ENCODE measurements at places on chromosomes 4 and X.

DNA sequence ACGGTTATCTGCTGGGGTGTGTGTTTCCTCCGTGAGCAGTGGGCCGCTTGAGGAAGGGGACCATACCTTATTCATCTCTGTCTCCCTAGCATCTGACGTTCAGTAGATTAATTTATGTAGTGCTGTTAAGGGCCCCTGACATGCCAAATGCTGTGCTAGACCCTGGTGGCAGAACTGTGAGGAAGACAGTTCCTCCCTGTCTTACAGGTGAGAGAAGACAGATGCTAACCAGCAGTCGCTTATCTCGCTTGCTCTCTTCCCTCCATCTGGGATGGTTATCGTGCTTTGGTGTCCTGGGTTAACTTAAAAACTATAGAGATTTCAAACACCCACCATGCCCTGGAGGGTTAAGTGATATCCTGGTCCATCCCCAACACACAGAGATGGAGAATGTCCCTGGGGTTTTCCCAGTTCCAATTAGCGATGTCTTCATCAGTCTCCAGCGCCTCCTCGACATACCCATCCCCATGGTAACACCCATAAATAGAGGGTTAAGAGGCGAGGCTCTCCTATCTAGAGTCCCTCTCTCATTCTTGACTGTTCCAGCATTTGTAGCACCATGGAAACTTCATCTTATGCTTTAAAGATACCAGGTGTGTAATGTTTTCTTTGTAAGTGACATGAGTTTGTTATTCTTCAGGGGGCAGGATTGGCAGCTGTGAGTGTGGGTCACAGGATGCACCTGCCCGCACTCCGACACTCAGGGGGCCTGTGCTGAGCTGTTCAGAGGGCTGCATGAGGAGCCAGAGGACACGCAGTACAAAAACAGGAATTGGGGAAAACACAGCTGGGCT, 135.2 kb downstream of the STK32B start:
- H3K27me3 ChIP-seq: no peaks in the 10 kb centered on the region
- H3K27ac ChIP-seq: no peak overlapping the region
- no peaks in the 10 kb centered on the region for H3K36me3 ChIP-seq
- no peaks in the 10 kb centered on the region for H3K4me1 ChIP-seq
- H3K4me3 ChIP-seq: no peak overlapping the region

- no peaks in the 10 kb centered on the region for H3K27me3 ChIP-seq
- no peaks in the 10 kb centered on the region for H3K4me1 ChIP-seq
- H3K36me3 ChIP-seq: peaks cover 48% of the 10 kb centered on the region
These were observed 12.3 kb downstream of the USP11 start for GRCh38 chrX:47245156-47245555.

GRCh38 chr4:101596781-101597552, 193.6 kb upstream of the BANK1 start:
- no peak overlapping the region for H3K4me3 ChIP-seq
- H3K27ac ChIP-seq: no peak overlapping the region
- no peaks in the 10 kb centered on the region for H3K27me3 ChIP-seq
- peak; percentile 71 for ATAC-seq
- H3K4me1 ChIP-seq: peaks cover 15% of the 10 kb centered on the region

GRCh38 chrX:84248226-84248625, 60.2 kb upstream of the RPS6KA6 start:
- H3K36me3 ChIP-seq: no peaks in the 10 kb centered on the region
- no peak for ATAC-seq
- H3K27ac ChIP-seq: no peak overlapping the region
- H3K27me3 ChIP-seq: no peaks in the 10 kb centered on the region

GRCh38 chr4:8896071-8896470, 24.4 kb upstream of the HMX1 start:
- H3K36me3 ChIP-seq: no peaks in the 10 kb centered on the region
- no peak for ATAC-seq
- peaks cover 5% of the 10 kb centered on the region for H3K4me1 ChIP-seq
- no peak overlapping the region for H3K4me3 ChIP-seq
- H3K27ac ChIP-seq: no peak overlapping the region

GRCh38 chr4:108337923-108338322, 169.2 kb upstream of the LEF1 start:
- no peaks in the 10 kb centered on the region for H3K4me1 ChIP-seq
- H3K27me3 ChIP-seq: no peaks in the 10 kb centered on the region
- ATAC-seq: no peak
- no peak overlapping the region for H3K4me3 ChIP-seq
- H3K36me3 ChIP-seq: no peaks in the 10 kb centered on the region

DNA sequence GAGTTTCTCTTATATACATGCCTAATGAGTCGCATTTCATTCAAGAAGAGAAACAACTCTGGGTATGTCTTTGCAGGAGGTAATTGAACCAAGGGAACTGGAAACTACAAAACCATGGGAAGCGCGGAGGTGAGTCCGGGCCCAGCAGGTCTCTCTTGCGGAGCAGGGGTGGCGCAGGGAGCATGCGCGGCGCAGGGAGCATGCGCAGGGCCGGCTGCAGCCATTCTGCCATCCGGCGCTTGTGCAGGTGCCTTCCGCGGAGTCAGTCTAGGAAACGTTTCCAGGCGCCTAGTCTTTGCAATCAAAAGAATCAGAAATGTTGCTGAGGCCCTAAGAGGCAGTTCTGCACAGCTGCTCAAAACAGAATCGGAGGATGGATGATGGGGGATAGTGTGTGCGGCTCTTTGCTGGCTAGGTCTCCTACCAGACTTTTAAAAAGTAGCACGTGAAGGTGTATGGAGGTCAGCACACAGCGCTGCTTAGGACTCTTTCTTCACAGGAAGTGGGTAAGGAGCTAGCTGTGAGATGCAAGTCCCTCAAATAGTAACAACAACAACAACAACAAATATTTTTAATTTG, 433.8 kb upstream of the FAT1 start:
- H3K4me1 ChIP-seq: no peaks in the 10 kb centered on the region
- no peaks in the 10 kb centered on the region for H3K36me3 ChIP-seq
- no peak for ATAC-seq
- H3K27ac ChIP-seq: no peak overlapping the region

GRCh38 chrX:130125091-130125874, 15.0 kb upstream of the ELF4 start:
- H3K36me3 ChIP-seq: peaks cover 15% of the 10 kb centered on the region
- H3K27me3 ChIP-seq: no peaks in the 10 kb centered on the region
- no peak for ATAC-seq
- H3K4me1 ChIP-seq: peaks cover 2% of the 10 kb centered on the region
- no peak overlapping the region for H3K27ac ChIP-seq
- H3K4me3 ChIP-seq: no peak overlapping the region

DNA sequence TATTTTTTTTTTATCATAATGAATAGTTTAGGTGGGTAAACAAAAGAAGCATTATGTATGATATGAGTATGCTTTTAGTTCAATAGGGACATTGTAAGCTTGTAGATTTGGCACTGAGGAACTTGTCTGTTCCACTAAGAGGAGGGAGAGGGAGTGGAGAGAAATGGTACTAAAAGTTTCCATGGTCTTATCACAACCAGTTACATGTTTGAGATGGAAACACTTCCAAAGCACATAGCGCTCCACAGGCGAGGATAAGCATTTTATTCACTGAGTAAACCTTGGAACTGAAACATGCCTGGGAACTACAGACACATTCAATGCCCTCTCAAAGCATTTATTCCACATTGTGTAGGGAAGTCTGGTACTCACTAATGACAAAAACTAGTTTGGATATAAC, 15.5 kb downstream of the MYOZ2 start:
- no peak overlapping the region for H3K27ac ChIP-seq
- no peaks in the 10 kb centered on the region for H3K36me3 ChIP-seq
- no peak overlapping the region for H3K4me3 ChIP-seq
- ATAC-seq: no peak
- H3K4me1 ChIP-seq: peaks cover 3% of the 10 kb centered on the region

DNA sequence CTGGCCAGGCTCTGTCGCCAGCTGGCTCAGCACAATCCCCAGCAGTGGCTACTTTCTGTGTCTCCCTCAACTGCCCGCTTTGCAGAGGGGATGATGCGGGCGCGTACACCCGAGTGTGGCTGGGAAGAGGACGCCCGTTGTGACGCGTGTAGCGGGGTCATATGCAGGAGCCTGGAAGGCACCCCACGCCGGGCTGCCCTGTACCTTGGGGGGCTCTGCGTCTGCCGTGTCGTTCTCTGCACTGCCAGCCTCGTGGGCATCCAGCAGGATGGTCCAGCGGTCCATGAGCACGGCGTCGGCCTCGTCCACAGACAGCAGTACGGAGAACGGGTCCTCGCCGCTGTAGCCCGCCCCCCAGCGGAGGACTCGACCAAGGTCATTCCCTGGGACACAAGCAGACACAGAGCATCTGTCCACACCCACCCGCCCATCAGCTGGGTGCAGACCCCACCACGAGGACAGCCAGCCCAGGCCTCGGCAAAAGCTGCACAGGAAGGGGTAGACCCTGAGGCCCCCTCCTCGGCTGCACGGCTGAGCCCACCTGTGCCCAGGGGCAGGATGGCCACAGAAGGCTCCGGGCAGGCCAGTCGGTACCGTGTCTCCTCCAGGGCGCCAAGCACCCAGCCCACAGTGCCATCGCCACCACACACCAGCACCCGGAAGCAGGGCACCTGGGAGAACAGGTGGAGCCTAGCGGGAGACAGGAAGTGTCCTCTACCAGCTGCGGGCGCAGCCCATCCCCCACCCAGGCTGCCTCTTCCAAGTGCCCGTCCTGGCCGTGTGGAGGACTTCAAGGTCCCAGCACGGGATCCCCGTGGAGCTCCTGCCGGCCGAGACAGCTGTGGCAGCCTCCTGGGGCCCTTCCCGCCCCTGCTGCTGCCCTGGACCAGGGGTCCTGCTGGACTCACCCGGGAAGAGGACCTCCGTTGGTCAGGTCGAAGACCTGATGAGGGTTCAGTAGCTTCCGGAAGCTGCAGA, 10.8 kb downstream of the DGKQ start:
- H3K4me3 ChIP-seq: no peak overlapping the region
- H3K4me1 ChIP-seq: no peaks in the 10 kb centered on the region
- peaks cover 25% of the 10 kb centered on the region for H3K36me3 ChIP-seq

- no peaks in the 10 kb centered on the region for H3K36me3 ChIP-seq
- no peaks in the 10 kb centered on the region for H3K4me1 ChIP-seq
- peaks cover 8% of the 10 kb centered on the region for H3K27me3 ChIP-seq
- H3K4me3 ChIP-seq: no peak overlapping the region
These were observed 45.8 kb downstream of the MGST2 start for GRCh38 chr4:139711461-139711860.

GRCh38 chr4:1399508-1400190, 6.6 kb downstream of the NKX1-1 start:
- peaks cover 13% of the 10 kb centered on the region for H3K36me3 ChIP-seq
- no peaks in the 10 kb centered on the region for H3K4me1 ChIP-seq
- no peak overlapping the region for H3K27ac ChIP-seq
- H3K4me3 ChIP-seq: no peak overlapping the region
- peaks cover 46% of the 10 kb centered on the region for H3K27me3 ChIP-seq
- ATAC-seq: no peak

GRCh38 chr4:55247521-55247920, 98.5 kb upstream of the SRD5A3 start:
- no peak for ATAC-seq
- H3K27me3 ChIP-seq: peaks cover 9% of the 10 kb centered on the region
- H3K4me1 ChIP-seq: no peaks in the 10 kb centered on the region
- H3K4me3 ChIP-seq: no peak overlapping the region

GRCh38 chr4:1356181-1356998, 9.4 kb downstream of the UVSSA start:
- H3K4me1 ChIP-seq: peaks cover 12% of the 10 kb centered on the region
- no peaks in the 10 kb centered on the region for H3K27me3 ChIP-seq
- no peak for ATAC-seq
- no peak overlapping the region for H3K4me3 ChIP-seq

GRCh38 chr4:182697094-182697493, 220.1 kb downstream of the DCTD start:
- H3K27ac ChIP-seq: no peak overlapping the region
- H3K4me3 ChIP-seq: no peak overlapping the region
- no peaks in the 10 kb centered on the region for H3K4me1 ChIP-seq

DNA sequence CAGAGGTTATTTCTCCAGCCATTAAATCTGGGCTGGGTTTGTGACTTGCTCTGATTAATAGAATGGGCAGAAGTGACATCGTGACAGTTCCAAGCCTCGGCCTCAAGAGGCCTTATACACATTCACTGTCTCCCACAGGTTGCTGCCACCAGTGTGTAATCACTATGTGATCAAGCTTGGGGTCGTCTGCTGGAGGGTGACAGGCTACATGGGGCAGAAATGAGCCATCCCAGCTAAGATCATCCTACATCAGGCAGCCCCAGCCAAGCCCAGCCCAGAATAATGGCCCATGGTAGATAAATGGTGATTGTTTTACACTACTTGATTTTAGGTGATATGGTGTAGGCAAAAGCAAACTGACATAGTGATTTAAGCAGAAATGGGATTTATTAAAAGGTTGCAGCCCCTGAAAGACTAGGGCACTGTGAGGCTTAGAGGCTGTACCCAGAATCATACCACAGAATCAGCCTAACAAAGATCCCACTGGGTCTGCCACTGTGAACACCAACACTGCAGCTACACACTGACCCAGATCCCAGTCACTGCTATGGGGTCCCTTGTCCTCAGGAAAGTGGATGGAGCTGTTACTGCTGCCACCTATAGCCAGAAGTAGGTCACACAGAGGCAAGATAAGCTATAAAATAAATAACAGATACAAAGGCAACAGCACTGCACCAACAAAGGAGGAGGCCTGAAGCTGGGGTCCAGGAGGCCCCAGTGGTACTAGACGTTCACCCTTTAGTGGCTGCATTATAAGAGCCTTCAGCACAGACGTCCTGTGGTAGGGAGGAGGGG, 159.6 kb upstream of the RBPJ start:
- no peak overlapping the region for H3K27ac ChIP-seq
- H3K27me3 ChIP-seq: no peaks in the 10 kb centered on the region
- ATAC-seq: peak; percentile 56
- no peaks in the 10 kb centered on the region for H3K4me1 ChIP-seq
- H3K36me3 ChIP-seq: no peaks in the 10 kb centered on the region

DNA sequence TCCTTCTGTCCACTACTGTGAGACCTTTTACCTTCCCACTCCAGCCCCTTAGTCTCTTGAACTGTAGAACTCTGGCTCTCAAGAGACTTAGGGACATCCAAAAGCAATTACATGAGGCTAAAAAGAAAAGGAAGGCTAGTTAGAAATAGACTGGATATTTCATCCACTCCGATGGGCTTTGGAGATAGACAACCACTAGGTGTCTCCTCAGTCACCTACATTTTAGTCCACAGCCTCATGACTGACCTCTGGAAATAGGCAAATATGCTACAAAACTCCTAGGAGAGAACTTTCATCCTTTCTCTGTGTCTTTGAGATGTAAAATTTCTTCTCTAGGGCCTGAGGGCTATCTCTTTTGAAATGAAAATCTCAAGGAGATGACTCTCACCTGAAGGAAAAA, 45.1 kb upstream of the LAMP2 start:
- no peaks in the 10 kb centered on the region for H3K36me3 ChIP-seq
- no peak for ATAC-seq
- H3K4me3 ChIP-seq: no peak overlapping the region
- H3K4me1 ChIP-seq: no peaks in the 10 kb centered on the region
- H3K27ac ChIP-seq: no peak overlapping the region
- H3K27me3 ChIP-seq: no peaks in the 10 kb centered on the region

Data from stimulated activated memory B cell treated with anti-CD40 and anti-IgM and Interleukin-4, amounts not matched to agents 10 μg/mL and 1 μg/mL and 100 μg/mL, for 72 hours (primary cell).